RCC 7860 (cell line): ENCODE measurements at places on chromosomes 12 and 14.

- no peak for DNase-seq
These were observed 198.6 kb upstream of the CAND1 start for GRCh38 chr12:67070604-67071003.

GRCh38 chr14:78164226-78164853, 5.8 kb upstream of the NRXN3 start:
- DNase-seq: no peak

GRCh38 chr12:86669010-86669409, 412.8 kb upstream of the MGAT4C start:
- DNase-seq: no peak

GRCh38 chr12:120472521-120472920, 3.0 kb upstream of the SRSF9 start:
- DNase-seq: no peak

- DNase-seq: peak; percentile 30
These were observed 3.3 kb upstream of the CIPC start for GRCh38 chr14:77094672-77095284.

DNA sequence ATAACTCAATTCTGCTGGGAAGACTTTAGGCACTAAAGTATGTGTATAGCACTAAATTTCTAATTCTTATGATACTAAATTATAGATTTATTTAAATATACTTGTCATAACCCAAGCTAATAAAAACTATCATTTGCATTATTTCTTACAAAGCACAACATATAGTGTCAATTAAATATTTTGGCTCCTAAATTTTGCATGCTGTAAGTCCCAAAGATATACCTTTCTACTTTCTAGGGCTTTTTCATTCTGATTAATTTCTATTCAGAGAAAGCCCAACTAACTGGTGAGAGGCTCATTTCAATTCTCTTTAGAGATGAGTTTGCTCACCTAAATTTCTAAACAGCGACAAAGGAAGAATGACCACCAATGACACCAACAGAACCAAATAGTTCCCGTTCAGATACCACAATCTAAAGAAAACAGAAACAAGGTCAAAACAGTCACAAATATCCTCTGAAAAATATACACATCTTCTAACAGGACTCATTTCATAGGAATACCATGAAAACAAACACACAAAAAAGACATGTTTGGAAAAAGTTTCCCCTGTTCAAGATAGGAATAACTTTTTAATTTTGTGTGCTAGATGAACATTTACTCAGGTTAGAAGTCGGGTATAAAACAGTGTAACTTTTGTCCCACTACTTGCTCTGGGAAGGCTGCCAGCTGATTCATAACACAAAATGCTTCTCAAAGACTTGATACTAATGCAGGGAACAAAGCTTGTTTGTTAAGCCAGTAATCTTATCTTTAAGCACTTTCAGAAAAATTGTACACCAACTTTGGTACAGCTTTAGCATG, 7.6 kb downstream of the SLC38A2 start:
- DNase-seq: peak; percentile 44

- no peak for DNase-seq
These were observed 52.3 kb downstream of the GNS start for GRCh38 chr12:64706857-64707256.

DNA sequence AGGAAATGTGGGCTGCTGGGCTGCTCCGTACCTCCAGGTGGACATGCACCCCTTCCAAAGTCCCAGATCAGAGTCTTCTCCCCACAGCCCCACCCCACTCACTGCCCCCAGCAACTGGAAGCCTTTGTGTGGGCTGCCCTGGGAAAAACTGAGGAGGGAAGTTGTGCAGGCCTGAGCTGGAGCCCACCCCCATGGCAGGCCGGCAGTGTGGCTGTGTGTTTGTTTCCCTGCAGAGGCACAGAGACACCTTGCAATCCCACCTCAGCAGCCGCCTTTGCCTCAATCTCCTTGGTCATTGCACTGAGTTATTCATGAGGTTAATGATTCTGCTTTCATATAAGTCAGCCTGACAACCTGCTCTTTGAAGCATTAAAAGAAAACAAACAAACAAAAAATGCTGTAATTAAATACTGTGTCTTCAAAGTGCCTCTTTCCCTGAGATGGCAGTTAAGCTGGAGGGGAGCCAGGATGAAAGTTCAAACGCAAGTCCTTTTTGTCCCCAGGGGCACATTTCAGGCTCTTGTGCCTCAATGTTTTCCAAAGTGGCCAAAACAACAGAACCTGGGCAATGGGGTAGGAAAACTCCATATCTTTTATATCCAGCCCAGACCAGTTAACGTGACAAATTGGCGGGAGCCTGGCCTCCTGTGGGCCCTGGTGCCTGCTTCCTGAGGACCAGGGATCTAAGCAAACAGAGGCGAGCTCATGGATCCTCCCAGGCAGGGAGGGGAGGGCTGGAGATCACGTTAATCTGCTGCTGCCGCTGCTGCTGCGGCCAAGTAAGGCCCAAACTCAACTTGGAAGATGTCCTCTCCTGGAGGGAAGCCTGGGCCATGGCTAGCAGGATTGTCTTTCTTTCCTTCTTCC, 51.9 kb upstream of the TSPAN11 start:
- no peak for DNase-seq
